ENCODE measurements at places on chromosomes 11 and 22. TPM values are rescaled to one million over a fixed set of nuclear protein-coding genes. Genes with fewer than 3 reads are reported as not detected.

The DGCR6 gene
- 0.71 TPM for total RNA-seq

The MDK gene
- total RNA-seq = 18.9 TPM

The CHORDC1 gene
- 20.8 TPM for total RNA-seq

The AGBL2 gene
- 0.83 TPM for total RNA-seq

The EMID1 gene
- 1.00 TPM for total RNA-seq

The MS4A12 gene
- not detected for total RNA-seq

The CYP2D6 gene
- total RNA-seq = 0.14 TPM

The MMP13 gene
- not detected for total RNA-seq

The SAA2 gene
- total RNA-seq = 0.28 TPM

The BDNF gene
- 48.4 TPM for total RNA-seq

The PAMR1 gene
- total RNA-seq = 499 TPM

The TRIM51 gene
- total RNA-seq = not detected

The GPHA2 gene
- not detected for total RNA-seq

The ROBO4 gene
- 0.46 TPM for total RNA-seq

The INPPL1 gene
- 72.4 TPM for total RNA-seq

The NAA40 gene
- 9.2 TPM for total RNA-seq

Measured in smooth muscle cell of bladder (primary cell).